ENCODE measurements at places on chromosomes 2 and 18. TPM values are rescaled to one million over a fixed set of nuclear protein-coding genes. Genes with fewer than 3 reads are reported as not detected.
A peak's percentile ranks its signal among the peaks of the same experiment; 100 is the strongest.

DNA sequence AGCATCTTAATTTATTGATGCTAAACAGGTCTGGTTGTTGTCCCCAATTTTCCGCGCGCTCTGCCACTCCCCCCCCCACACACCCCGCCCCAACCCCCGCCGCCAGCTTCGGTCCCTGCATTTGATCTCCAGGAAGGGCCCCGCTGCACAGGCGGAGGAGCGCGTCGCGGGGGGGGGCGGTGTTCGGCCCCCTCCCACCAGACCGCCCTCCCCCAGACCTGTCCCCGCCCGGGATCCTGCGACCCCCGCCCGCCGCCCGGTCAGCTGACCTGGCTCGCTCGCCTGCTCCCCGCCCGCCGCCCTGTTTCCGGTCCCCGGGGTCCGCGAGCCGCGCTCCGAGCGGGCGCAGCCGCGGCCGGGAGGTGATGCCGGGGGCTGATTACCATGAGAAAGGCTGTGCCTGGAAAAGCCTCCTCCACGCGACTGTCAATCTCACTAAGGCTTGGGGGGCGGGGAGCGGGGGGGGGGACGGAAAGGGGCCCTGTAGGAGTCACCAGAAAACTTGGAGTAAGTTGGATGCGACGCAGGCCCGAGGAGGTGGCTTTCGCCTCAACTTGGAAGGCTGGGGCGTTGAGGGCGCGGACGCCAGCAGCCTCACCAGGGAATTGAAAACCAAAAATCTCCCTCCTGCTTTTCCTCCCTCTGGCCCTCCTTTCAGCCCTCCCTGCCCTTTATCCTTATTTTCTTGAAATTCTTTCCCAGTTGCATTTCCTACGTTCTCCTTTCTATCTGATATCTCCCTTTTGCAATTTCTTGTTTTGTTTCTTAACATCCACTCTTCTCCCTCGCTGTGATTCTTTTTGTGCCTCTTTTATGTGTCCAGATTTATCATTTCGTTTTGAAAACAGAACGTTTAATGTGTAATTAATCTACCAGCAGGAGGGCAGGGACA lies 4.4 kb upstream of the ZEB2 start:
- DNase-seq: peak; percentile 73

GRCh38 chr2:72781480-72781879 lies 44.4 kb downstream of the EXOC6B start:
- no peak for DNase-seq

- no peak for DNase-seq
Observed at GRCh38 chr2:3536682-3537632, 17.6 kb upstream of the ADI1 start.

DNA sequence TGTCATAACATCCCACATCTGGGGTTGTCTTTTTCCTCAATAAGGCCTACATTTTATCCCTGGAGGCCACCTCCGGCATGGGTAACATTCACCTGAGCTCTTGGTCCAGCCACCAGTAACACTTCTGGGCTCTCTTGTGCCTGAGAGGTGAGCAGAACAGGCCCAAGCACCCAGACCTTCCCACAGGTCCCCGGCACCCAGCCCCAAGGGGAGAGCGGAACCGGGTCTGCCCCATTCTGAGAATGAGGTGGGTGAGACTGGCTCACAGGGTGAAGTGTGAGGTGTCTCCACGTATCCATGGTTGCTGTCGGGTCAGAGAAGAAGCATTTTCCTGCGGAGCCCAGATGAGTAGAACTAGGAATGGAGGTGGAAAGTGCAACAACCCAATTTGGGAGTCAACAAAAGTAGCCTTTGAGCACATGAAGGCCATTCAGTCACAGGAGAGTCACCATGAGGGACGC lies 496.7 kb upstream of the MYT1L start:
- DNase-seq: no peak

DNA sequence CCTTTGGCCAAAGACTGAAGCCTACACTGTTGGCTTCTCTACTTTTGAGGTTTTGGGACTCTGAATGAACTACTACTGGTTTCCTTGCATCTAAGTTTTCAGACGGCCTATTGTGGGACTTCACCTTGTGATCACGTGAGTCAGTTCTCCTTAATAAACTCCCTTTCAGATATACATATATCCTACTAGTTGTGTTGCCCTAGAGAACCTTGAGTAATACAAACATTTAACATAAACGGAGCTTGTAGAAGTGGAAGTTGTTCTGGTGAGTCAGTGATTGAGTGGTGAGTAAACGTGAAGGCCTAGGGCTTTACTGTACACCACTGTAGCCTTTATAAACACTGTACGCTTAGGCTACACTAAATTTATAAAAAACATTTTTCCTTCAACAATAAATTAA lies 107.2 kb upstream of the CDH2 start:
- DNase-seq: no peak

- DNase-seq: no peak
Observed at GRCh38 chr2:212098966-212099365, 439.6 kb downstream of the ERBB4 start.

GRCh38 chr18:60319129-60319528 lies 53.4 kb downstream of the MC4R start:
- no peak for DNase-seq

GRCh38 chr2:149465873-149466272 lies 121.7 kb downstream of the MMADHC start:
- DNase-seq: no peak

DNA sequence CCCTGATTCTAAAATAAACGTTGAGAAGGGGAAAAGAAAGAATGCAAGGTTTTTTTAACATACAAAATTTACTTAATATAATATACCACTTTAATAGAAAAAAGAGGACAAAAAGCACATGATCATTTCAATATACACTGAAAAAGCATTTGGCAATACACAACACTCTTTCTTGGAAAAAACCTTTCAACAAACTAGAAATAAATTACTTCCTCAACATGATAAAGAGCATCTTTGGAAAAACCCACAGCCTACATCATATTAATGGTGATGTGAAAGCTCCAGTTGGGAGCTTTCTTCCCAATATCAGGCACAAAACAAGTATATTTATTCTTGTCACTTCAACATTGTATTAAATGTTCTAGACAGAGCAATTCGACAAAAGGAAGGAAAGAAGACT lies 3.0 kb upstream of the POLR1B start:
- no peak for DNase-seq

- DNase-seq: peak; percentile 28
Observed at GRCh38 chr2:111618226-111618977, 265.6 kb downstream of the ANAPC1 start.

DNA sequence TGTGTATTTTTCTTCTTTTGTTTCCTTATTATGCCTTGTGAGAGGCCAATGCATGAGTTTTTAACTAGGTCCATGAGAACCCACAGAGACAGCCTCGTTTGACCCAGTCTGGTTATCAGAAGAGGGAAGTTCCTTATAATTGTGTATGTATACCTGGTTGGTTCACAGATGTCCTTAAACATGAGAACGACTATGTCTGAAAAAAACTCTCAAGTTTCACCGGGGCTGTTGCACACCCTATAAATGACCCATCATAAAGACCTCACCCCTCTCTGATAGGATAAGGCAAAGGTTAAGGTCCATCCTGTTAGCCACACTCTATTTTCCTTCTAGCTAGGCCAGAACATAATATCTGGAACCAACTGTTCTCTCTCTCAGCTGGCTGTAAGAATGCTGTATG lies 42.7 kb upstream of the MSH2 start:
- DNase-seq: no peak

GRCh38 chr2:240525802-240526201 lies 32.0 kb downstream of the ANKMY1 start:
- DNase-seq: no peak

DNA sequence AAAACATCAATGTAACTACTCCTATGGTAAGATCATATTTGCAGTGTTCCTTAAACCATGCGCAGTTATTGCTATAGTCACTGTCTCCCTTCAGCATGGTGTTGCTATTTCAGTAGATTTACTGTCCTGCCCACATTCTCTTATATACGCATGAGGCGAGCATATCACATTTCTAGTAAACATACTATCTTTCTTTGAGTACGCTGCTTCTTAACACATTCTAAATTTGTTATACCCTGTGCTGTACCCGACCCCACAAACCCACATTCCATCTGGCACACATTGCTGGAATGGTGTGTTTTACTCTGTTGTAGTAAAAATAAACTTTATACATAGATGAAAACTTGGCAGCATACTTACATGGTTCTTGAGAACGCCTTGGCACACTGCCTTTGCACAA lies 163.3 kb downstream of the QPCT start:
- no peak for DNase-seq

DNA sequence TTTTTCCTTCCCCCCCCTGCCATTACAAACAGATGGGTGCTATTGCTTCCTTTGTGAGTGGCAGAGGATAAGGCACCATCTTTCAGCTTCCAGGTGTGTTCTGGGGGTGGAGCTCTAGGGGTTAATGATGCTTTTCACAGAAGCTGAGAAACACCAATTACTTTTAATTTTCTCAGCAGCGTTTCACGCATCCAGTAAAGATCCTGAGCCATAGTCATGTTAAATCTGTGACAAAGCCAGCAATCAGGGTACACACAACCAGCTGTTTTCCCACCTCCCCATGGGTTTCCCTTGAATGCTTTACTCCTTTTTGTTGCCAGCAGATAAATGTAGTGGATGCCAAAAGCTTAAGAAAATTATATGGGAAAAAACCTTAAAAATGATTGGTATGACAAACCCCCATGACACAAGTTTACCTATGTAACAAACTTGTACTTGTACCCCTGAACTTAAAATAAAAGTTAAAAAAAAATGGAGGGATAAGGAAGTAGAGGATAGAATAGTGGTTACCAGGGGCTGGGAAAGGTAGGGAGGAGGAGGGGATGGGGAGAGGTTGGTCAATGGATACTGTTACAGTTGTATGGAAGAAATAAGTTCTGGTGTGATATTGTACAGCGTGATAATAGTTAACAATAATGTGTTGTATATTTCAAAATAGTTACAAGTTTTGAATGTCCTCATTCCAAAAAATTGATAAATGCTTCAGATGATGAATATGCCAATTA lies 70.0 kb downstream of the ACOXL start:
- no peak for DNase-seq

DNA sequence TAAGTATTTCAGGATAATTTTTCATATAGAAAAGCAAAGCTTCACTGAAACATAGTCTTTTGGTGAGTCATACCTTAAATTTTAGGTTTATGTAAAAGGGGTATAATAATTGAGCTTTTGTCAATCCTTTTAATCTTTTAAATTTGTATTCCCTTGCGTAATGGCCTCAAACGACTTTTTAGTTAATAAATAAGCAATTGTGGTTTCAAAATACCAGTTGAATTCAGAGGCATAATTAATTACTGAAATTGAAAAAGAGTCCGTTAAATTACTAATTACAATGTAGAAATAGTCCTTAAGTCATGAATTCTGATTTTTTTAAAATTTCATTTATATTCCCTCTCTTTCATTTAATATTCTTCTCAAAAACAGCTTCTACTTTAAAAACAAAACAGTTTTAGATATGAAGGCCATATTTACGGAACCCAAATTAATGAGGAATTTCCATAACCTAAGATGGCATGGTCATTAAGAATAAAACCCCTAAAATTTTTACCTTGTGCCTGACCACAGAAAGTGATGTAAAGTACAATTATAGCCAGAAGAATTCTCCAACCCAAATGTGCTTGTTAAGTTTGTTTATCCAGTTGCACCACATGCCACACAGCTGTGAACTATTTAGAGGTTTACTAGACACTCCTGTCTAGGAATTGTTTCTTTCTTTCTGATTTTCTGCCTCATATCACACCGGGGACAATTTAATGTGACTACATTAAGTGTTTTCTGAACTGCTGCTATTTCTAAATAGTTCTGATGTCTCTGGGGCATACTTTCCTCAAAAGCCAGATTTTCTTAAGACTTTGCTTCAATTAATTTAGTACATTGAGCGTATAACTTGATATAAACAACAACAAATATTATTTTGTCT lies 60.7 kb upstream of the ITGA4 start:
- DNase-seq: peak; percentile 57

The UNC80 gene
- total RNA-seq: 0.04 TPM

The DSC1 gene
- total RNA-seq: 2.3 TPM

The CAVIN2 gene
- 3.1 TPM for total RNA-seq

The GCG gene
- not detected for total RNA-seq

The DSEL gene
- total RNA-seq: not detected

The HYCC2 gene
- total RNA-seq: 40.0 TPM

The CAPN13 gene
- total RNA-seq: not detected
